ENCODE measurements at places on chromosomes 16 and 17. TPM values are rescaled to one million over a fixed set of nuclear protein-coding genes. Genes with fewer than 3 reads are reported as not detected.
A peak's percentile ranks its signal among the peaks of the same experiment; 100 is the strongest.

CCL3 gene
- 3.4 TPM for total RNA-seq

GRCh38 chr17:38431346-38432145 is 3.3 kb downstream of the ARHGAP23 start:
- DNase-seq, result no peak
- H3K4me3 ChIP-seq, result no peak overlapping the region
- H3K36me3 ChIP-seq, result no peaks in the 10 kb centered on the region
- H3K4me1 ChIP-seq, result peaks cover 26% of the 10 kb centered on the region
- H3K27ac ChIP-seq, result no peak overlapping the region

- H3K4me3 ChIP-seq, result no peak overlapping the region
- peaks cover 2% of the 10 kb centered on the region for H3K36me3 ChIP-seq
- peaks cover 17% of the 10 kb centered on the region for H3K4me1 ChIP-seq
Measured at GRCh38 chr17:46732754-46733398, 85.6 kb downstream of the WNT3 start.

DNA sequence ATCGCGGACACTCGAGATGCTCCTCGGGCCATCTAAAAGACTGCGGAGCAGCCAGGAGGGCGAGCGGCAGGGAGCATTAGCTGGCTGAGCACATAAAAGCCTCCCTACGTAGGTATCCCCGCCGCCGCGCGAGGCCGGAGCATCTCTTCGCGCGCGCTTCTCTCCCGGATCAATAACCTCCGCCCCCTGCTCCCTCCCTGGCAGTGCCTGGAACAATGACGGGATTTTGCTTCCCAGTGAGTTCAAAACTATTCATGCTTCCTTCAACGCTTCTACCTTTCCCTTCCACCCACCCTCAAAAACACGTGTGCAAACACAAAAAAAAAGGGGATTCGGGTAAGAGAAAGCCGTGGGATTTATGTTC is 984 bp downstream of the CENPV start:
- peak overlapping the region; percentile 51 for H3K27ac ChIP-seq
- H3K36me3 ChIP-seq, result peaks cover 11% of the 10 kb centered on the region
- DNase-seq, result peak; percentile 10
- no peaks in the 10 kb centered on the region for H3K27me3 ChIP-seq

DNA sequence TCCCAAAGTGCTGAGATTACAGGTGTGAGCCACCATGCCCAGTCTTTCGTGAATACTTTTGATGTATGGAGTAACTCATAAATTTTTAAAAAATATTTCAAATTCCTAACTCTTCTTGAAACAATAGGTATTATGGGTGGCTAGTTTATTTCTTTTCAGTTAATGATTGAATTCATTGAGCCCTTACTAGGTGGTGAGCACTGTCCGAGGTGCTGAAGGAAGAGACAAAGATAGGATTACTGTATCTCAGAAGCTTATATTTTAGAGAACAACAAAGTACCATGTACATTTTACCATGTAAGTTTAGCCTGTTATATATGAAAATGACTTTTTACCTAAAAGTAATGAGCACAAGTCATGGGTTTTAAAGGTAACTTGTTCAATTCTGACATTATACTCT is 418.3 kb downstream of the NPIPA7 start:
- no peaks in the 10 kb centered on the region for H3K4me1 ChIP-seq
- DNase-seq, result no peak
- H3K27me3 ChIP-seq, result no peaks in the 10 kb centered on the region
- no peak overlapping the region for H3K27ac ChIP-seq
- H3K36me3 ChIP-seq, result no peaks in the 10 kb centered on the region

DNA sequence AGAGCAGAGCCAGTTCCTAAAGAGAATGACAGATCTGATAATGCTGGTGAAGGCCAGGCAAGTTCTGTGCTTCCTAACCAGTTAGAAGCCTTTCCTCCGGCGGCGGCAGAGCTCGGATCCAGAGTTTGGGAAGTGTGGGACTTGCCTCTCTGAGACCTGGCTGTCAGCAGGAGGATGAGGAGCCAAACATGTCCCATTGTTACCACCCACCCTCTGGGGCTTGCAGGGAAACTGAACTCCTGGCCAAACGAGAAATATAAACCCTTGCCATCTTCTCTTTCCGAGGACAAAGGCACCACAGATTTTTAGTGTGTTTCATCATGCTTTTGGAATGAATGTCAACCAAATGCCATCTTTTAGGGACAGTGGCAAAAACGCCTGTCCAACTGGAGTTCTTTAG is 80.2 kb upstream of the SMURF2 start:
- H3K4me3 ChIP-seq, result no peak overlapping the region
- no peak overlapping the region for H3K27ac ChIP-seq
- no peaks in the 10 kb centered on the region for H3K27me3 ChIP-seq
- no peaks in the 10 kb centered on the region for H3K36me3 ChIP-seq

DNA sequence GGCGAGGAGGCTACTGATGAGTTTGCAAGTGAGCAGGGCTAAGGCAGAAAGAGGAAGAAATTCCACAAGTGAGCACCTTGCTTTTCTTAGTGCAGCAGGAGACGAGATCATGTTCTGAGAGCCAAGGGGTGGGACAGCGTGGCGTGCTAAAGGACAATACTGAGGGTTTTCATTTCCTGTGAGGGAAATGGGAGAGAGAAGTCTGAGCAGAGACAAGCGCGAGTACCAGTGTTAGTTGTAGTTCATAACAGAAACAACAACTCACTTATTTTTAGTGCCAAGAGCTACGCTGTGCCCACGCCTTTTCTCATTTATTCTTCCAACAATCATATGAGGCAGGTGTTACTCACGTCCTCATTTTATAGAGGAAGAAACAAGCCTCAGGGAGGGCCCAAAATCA is 2.3 kb downstream of the SPACA3 start:
- no peak overlapping the region for H3K4me3 ChIP-seq
- H3K27me3 ChIP-seq, result peaks cover 3% of the 10 kb centered on the region
- no peaks in the 10 kb centered on the region for H3K36me3 ChIP-seq
- H3K27ac ChIP-seq, result no peak overlapping the region

DNA sequence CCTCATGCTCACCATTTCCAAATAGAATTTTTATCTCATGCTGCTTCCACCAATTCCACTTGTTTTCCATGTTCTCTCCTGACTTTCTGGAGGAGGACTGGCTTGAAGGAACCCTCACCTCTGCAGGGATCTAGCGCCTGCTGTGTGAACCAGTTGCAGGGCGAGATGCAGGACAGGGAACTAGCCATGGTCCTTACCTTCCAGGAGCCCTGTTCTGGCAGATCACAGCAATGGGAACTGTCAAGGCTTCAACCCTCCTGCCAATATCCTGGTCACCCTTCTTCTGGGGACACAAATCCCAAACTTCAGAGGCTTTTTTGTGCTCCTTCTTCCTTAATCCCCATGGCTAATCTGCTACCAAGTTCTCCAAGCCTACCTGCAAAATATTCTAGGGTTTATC is 60.4 kb upstream of the MMP2 start:
- no peak for DNase-seq
- H3K27me3 ChIP-seq, result no peaks in the 10 kb centered on the region
- H3K4me1 ChIP-seq, result no peaks in the 10 kb centered on the region
- H3K27ac ChIP-seq, result no peak overlapping the region

DNA sequence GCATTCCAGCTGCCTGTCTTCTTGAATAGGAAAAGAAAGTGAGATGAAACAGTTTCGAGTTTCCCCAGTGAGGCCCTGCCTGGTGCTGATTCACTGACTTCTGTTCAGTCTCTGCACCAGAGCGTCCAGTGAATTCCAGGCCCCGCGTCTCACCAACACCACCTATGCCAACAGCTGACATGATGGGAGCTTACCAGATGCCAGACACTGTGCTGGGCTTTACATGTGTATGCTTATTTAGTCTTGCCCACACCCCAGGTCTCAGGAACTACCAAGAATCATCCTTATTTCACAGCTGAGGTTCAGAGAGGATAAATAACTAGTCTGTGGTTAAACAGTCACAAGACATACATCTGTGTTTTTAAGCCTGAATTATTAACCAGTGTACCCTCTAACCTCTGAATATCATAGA is 29.1 kb upstream of the IRX6 start:
- peaks cover 3% of the 10 kb centered on the region for H3K4me1 ChIP-seq
- H3K4me3 ChIP-seq, result no peak overlapping the region
- H3K36me3 ChIP-seq, result no peaks in the 10 kb centered on the region
- DNase-seq, result peak; percentile 10

DNA sequence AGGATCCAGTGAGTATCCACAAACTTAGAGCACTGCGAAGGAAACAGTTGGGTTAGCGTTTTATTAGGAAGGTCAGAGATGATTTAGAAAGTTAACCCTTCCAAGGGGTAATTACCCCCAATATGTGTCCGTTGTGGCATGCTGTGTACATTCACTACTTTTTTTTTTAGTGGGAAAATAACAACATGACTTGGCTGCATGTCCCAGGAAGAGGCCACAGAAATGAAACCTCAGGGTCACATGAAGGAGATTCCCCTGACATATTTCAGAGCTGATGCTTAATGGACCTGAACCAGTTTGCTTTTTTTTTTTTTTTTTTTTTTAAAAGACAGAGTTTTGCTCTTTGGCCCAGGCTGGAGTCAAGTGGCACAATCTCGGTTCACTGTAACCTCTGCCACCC is 167.5 kb downstream of the PRKCA start:
- no peak overlapping the region for H3K27ac ChIP-seq
- no peak for DNase-seq

- peak overlapping the region; percentile 27 for H3K4me3 ChIP-seq
- DNase-seq, result peak; percentile 96
- H3K27ac ChIP-seq, result peak overlapping the region; percentile 90
- no peaks in the 10 kb centered on the region for H3K36me3 ChIP-seq
Measured at GRCh38 chr17:71976011-71976649, 144.7 kb upstream of the SOX9 start.

All from astrocyte (in vitro differentiated cells and primary cell).